ENCODE measurements at places on chromosomes 6 and 20. TPM values are rescaled to one million over a fixed set of nuclear protein-coding genes. Genes with fewer than 3 reads are reported as not detected.

The ZSCAN23 gene
- 16.2 TPM for total RNA-seq

The ULBP3 gene
- total RNA-seq: 6.2 TPM

DNA sequence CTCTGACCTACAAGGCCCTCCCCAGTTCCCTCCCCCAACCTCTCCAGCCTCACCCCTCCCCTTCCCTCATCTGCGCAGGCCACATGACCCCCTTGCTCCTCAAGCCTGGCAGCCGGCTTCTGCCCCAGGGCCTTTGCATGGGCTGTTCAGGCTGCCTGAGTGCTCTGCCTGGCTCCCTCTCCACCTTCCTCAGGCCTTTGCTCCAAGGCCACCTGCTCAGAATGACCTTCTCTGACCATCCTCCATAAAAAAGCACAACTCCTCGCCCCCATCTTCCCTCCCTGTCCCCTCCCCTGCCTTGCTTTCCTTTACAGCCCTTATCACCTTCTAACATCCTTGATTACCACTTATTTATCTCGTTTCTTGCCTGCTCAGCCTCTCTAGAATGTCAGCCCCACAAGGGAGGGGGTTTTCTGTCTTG is 38.7 kb downstream of the SPDEF start:
- no peak for DNase-seq

GRCh38 chr20:49671433-49671832 is 42.2 kb downstream of the B4GALT5 start:
- DNase-seq: no peak
